ENCODE measurements at places on chromosomes 1 and 21.

- no peak for DNase-seq
Measured at GRCh38 chr1:154998201-154998780, 4.3 kb upstream of the ZBTB7B start.

- DNase-seq: peak; percentile 4
Measured at GRCh38 chr1:223556414-223557129, 108.9 kb downstream of the CAPN8 start.

GRCh38 chr1:193741228-193741627, 554.8 kb upstream of the B3GALT2 start:
- no peak for DNase-seq

- no peak for DNase-seq
Measured at GRCh38 chr1:228276174-228276831, 68.5 kb downstream of the OBSCN start.

DNA sequence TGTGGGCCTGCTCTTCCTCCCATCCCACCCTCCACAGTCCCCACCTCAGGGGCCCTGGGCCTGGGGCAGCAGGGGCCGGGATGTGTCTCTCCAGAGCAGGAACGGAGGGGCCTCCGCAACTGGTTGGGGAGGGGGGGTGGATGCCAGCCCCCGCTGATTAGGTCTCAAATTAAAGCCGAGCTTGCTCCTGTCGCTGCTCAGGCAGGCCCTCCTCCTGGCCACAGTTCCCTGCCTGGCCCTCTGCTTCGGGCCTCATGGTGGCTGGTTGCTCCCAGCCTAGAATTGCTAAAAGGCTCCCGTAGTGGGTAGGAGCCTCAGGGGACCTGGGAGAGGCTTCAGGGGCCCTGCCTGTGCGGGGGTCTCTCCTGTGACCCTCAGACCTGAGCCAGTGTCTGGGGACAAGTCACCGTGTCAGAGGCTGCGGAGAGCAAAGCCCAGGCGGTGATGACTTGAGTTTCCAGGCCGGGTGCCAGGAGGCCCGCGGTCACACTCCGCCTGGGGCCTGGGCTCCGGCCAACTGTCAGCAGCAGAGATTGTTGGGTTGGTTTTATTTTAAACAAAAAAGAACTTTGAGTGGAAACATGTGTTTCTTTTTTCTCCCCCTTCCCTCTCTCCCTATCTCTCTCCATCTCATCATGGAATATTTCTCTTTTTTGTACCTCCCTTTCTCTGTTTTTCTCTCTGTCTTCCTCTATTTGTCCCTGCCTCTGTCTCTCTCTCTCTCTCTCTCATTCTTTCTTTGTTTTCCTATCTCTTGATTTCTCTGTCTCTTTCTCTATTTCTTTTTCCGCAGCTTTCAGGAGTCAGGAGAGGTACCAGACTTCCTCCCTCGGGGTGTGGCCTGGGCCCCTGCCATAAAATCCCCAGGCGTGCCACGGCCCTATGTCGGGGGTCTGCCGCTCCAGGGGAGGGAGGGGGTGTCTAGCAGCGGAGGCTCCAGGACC, 20.0 kb upstream of the EPHA2 start:
- DNase-seq: peak; percentile 94

DNA sequence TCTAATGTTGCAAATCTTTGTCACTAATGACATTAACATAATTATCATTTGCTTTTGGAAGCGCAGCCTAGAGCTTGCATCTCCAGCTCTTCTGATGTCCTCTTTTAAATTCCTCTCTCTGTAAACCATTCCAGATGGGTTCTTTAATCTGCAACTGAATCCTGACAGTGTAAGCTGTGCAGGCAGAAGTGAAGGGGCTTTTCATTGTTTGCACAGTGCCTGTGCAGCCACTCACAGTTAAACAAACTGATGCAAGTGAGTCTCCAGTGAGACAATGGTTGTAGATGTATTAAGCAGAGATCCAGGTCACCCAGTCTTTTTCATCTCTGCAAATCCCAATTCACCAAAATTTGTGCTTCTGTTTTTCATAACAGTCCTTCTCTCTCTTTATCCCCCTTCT, 22.5 kb upstream of the FCRL5 start:
- DNase-seq: no peak

DNA sequence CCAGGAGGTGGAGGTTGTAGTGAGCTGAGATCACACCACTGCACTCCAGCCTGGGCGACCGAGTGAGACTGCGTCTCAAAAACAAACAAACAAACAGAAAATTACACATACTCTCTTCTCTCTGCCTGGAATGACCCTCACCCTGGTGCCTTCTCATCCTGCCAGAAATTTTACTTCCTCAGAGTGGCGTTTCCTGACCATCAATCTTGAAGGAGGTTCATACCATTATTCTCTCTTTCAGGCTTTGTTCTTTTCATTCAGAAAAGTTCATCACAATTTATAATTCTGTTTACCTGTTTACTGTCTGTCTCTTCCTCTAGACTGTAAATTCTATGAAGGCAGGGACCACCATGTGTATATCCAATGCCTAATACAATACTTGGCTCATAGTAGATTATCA, 79.3 kb downstream of the RPS6KA1 start:
- no peak for DNase-seq

DNA sequence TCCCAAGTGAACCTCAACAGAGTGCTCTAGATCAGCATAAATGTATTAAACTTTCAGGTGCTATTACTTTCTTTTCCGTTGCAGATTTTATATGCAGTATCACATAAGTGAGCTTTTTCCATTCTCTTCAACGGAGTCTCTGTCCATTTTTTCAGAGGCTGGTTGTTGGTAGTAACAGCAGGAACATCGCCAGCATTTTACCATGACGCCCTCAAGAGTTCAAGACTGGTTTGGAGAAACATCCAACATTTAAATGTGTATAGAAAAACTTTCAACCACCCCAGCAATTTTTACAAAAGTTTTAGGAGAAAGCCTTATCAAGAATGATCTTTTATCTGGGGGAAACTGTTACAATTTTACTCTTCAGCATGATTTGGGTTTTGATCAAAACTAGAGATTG, 117.0 kb downstream of the TGFB2 start:
- no peak for DNase-seq

GRCh38 chr1:234728740-234729139, 118.8 kb upstream of the IRF2BP2 start:
- no peak for DNase-seq

- DNase-seq: no peak
Measured at GRCh38 chr21:33121715-33122475, 52.0 kb downstream of the OLIG1 start.
